ENCODE measurements at places on chromosomes 3 and 15. TPM values are rescaled to one million over a fixed set of nuclear protein-coding genes. Genes with fewer than 3 reads are reported as not detected.
A peak's percentile ranks its signal among the peaks of the same experiment; 100 is the strongest.

Gene SERPINI2
- total RNA-seq: not detected

Gene MORC1
- total RNA-seq: not detected

- no peak for DNase-seq
Observed at GRCh38 chr15:92808598-92809063, 91.5 kb upstream of the CHD2 start.

GRCh38 chr3:187491371-187491770, 123.2 kb downstream of the RTP4 start:
- DNase-seq: no peak

GRCh38 chr15:51263116-51263515, 75.3 kb downstream of the CYP19A1 start:
- no peak for DNase-seq

DNA sequence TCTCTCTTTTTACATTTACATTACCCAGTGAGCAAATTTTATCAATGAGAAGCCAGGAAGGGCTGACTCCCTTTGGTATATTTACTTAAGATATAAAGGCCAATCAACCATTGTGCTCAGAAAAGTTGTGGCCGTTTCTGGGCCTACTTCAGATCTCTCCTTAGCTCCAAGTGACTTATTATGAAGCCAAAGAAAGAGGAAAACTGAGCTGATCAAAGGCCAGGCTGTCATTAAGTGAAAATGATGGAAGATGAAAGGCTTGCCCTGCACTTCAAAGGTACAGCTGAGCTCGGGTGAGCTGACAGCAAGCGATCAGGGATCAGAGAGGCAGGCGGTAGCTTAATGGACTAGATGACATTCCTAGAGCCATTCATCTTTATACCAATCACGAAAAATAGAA, 24.8 kb downstream of the VGLL4 start:
- DNase-seq: no peak

GRCh38 chr3:126361211-126361610, 4.0 kb upstream of the KLF15 start:
- no peak for DNase-seq

Gene SNX22
- 61.6 TPM for total RNA-seq

Gene BFSP2
- total RNA-seq: 19.2 TPM

- no peak for DNase-seq
Observed at GRCh38 chr15:85913461-85913860, 118.7 kb upstream of the KLHL25 start.

DNA sequence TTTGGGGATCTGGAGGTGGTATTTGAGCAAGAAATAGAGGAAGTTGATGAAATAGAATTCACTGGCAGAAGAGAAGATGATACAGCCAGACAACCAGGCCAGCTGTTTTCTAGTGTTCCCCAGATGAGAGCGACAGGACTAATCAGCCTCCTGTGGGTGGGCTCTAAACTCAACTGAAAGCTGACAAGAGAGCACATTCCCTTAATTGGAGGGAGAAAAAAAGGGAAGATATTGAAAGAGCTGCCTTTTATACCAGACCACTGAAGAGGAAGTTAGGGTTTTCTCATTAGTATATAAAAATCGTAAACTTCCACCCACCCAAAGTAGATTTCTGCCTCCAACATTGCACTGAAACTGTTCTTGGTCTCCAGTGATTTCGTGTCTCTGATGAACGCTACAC, 6.5 kb upstream of the TM4SF19 start:
- no peak for DNase-seq

Gene EAF2
- total RNA-seq: 132 TPM

GRCh38 chr3:156781310-156782230, 44.6 kb upstream of the LEKR1 start:
- DNase-seq: no peak

Gene ACAA1
- total RNA-seq: 50.3 TPM

Gene NOX5
- not detected for total RNA-seq

GRCh38 chr15:40441565-40442531, 1.1 kb downstream of the BAHD1 start:
- DNase-seq: peak; percentile 34

GRCh38 chr3:39814007-39814406, 4.6 kb downstream of the MYRIP start:
- no peak for DNase-seq

Gene CAMKV
- 0.37 TPM for total RNA-seq

Gene CCR1
- not detected for total RNA-seq

DNA sequence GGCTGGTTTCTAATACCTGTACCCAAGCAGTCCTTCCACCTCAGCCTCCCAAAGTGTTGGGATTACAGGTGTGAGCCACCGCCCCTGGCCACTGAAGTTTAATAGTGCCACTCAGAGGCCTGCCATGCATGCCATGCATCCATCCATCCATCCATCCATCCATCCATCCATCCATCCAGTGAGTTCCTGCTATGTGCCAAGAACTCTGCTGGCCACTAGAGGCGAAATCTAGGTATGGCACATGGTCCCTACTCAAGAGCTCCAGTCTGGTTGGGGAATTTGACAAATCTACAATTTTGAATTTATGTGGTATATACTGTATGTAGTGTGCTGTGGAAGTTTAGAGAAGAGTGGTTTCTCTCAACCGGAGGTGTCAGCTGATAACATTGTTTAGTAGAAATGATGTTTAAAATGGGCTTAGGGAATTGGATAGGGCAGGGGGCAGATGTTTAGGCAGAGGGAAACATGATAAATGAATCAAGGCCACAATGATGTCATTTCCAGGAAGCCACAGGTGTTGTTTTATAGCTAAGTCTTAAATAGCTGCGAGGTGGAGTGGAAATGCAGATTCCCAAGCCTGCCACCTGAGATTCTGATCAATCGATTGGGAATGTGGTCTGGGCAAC, 384.4 kb upstream of the C2CD4B start:
- peak; percentile 53 for DNase-seq

GRCh38 chr3:19220311-19220710, 72.0 kb downstream of the KCNH8 start:
- no peak for DNase-seq

Gene DAZL
- not detected for total RNA-seq

DNA sequence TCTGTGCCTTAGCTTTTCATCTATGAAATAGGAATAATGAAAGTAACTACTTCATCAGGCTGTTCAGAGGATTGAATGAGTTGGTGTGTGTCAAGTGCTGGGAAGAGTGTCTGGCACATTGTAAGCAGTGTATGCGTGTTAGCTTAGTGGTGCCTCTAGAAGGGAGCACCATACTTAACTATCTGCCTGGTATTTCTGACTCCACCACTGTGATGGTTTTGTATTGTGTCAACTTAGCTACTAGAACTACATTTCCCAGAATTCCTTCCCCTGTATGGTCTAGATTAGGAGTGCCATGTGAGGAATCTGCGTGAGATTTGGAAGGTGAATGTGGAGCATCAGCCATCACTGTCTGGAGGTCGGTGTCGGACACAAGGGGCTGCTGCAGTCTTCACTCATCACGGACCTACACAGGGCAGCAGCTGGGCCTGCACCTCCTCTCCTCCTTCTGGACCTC, 115.4 kb upstream of the GALNT15 start:
- no peak for DNase-seq

DNA sequence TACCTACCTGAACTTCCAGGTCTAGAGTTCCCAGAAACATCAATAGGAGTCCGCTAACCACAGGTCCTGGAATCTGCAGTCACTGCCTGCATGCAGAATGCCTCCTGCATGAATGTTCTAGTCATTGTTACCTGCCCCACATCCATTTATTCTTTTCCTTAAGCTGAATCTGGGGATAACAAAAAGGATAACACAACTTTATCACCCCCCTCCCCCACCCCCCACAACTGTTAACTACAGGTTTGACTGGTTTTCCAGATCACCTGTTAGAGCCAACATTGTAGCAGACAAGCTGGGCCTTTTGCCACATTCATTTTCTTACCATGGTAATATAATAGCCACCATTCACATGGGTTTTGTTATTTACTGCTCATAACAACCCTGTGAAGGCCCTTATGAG, 4.6 kb upstream of the CTSH start:
- DNase-seq: no peak

Gene GP9
- total RNA-seq: not detected

DNA sequence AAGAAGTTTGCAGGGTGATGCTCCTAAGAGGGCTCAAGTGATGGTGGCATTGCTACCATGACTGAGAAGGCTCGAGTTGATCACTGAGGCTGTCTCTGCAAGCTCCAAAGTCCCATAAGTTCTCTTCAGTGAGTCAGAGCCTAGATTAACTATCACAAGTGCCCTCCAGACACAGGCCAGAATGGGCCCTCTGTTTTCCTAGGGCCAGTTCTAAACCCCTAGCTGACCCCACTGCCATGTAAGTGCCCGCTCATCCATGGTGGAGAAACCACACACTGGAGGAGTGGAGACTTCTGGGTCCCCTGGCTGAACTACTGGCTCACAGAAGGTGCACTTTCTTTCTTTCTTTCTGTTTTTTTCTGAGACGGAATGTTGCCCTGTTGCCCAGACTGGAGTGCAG, 87.6 kb upstream of the WNT5A start:
- DNase-seq: no peak

Gene CPB1
- total RNA-seq: not detected

- DNase-seq: no peak
Observed at GRCh38 chr3:21697707-21698106, 53.3 kb downstream of the ZNF385D start.

- DNase-seq: peak; percentile 66
Observed at GRCh38 chr15:57323806-57324589, 52.3 kb upstream of the CGNL1 start.

Gene LRRC31
- total RNA-seq: not detected

DNA sequence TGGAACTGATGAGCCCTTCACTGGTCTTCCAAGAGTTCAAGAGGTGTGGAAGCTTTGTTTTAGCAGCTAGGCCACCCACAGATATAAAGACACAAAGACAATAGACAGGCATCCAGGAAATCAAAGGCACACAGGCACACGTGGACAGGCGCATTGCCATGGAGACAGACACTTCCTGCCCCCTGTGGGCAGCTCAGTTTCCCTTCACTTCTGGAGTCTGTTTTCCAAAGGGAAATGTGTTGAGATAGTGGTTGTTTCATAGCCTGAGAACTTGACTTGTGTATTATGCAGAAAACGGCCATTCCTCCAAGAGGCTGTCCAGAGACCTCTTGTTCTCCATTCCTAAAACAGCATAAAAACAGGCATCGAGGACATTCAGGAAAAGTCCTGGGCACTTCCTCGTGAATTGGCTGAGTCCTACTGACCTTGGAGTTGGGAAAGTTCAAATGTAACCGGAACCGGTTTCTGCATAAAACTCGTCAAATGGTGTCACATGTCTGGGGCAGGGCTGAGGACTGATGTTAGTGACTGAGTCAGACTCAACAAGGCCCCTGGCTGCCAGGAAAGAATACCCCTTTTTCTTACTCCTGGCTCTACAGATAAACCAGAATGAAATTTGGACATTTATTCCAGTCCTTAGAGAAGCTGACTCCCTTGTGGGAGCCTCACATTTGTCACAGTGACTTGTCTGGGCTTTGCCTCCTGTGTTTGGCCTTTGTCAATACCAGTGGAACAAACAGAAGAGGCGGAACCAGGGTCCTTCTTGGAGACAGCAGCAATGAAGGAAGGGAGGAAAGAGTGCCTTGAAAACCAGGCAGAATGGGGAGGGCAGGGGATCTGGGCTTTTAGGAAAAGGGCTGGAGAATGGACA, 1.3 kb downstream of the ALPK3 start:
- DNase-seq: peak; percentile 11

DNA sequence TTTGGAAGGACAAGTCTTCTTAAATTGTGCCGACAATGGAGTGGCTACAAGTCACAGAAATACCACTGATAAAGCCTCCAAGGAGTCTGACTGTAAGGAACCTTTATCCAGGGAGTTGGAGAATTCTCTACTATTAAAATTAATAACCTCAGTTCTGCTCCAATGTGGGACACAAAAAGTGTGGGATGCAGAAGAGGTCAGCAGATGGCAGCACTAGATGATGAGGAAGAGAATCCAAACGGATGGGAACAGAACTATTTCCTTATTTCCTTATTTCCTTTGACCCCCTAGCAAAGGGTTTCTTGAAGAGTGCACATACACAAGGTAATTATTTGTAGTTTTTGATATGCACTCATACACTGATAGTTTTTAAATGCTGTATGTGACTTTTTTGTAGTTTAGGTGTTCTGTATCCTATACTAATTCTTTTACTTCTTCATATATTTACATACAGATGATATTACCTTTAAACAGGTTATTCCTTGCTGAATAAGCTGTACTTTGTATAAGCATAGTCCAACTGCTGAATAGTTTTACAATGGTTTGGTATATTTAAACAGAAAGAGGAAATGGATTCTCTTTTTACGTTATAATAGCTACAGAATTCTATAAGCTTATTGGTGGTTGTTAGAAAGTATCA, 25.6 kb upstream of the NLGN1 start:
- no peak for DNase-seq

GRCh38 chr3:135981701-135982403, 16.3 kb downstream of the PPP2R3A start:
- DNase-seq: no peak

DNA sequence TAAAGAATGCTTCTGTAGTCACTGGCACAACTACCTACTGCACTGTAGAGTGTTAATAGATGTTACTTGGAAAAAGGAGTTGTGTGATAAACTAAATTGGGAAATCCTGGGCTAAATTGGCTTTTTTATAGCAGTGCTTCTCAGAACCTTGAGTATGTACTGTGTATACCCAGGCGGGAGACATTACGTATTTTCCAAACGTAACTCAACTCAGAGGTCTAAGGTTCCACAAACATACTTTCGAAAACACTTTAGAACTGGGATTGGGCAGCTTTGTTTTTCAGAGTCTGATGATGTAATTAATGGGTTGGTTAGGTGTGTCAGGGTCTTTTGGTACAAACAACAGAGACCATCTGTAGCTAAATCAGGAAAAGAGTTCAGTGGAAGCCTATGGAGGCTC, 53.5 kb upstream of the CHST2 start:
- no peak for DNase-seq

Gene MUC13
- not detected for total RNA-seq

DNA sequence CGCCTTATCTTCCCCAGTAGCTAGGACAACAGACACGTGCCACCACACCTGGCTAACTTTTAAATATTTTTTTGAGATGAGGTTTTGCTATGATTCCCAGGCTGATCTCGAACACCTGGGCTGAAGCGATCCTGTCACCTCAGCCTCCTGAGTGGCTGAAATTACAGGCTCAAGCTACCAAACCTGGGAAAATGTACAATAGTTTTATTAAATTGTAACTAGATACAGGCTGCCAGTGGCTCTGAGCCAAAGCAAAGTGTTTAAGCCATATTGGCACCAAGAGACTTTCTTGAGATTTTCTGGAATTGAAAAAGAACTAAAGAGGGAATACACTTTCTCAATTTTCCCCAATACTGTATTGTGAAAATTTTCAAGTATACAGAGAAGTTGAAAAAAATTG, 204.3 kb downstream of the SUCLG2 start:
- no peak for DNase-seq

- no peak for DNase-seq
Observed at GRCh38 chr15:65957451-65957850, 88.2 kb downstream of the RAB11A start.

GRCh38 chr3:146747051-146747450, 141.9 kb upstream of the PLSCR5 start:
- no peak for DNase-seq
